ENCODE measurements at places on chromosomes 5 and 9.

DNA sequence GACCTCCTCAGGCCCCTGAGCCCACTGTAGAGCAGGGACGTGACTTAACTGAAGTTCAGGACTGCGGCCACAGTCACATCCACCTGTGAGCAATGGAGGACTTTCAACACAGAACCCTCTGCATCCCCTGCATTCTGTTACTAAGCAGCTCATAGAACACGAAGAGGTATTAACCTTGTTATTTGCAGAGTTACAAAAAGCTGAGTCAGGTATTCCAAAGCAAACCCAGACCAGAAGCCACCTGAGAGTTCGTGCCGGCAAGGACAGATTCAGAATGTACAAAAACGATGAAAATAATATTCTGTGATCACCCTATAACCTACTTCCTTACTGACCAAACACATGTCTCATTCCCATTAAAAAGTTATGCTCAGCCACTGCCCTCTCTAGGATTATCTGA, 33.0 kb upstream of the PRSS3 start:
- no peak for DNase-seq

DNA sequence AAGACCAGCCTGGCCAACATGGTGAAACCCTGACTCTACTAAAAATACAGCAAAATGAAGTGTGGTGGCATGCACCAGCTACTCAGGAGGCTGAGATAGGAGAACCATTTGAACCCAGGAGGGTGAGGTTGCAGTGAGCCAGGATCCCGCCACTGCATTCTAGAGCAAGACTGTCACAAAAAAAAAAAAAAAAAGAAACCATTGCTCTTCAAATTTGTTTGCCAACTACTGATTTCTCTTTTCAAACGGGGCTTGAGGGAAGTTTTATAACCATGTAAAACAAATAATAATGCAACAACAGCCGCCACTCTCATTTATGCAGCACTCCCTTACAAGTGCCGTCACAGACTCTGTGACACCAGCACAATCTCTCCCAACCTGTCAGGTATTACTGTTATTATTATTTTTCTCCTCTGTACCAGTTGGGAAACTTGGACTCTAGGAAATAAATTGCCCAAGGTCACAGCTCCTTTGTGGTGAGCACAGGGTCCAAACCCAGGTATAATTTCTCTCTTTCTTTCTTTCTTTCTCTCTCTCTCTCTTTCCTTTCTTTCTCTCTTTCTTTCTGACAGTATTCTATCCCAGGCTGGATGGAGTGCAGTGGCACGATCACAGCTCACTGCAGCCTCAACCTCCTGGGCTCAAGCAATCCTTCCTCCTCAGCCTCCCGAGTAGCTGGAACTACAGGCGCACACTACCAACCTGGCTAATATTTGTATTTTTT, 25.4 kb downstream of the SERINC5 start:
- DNase-seq = no peak

- no peak for DNase-seq
Observed at GRCh38 chr5:66647146-66647856, 51.1 kb downstream of the MAST4 start.

GRCh38 chr5:95631255-95631958, 11.5 kb downstream of the GPR150 start:
- DNase-seq = no peak

DNA sequence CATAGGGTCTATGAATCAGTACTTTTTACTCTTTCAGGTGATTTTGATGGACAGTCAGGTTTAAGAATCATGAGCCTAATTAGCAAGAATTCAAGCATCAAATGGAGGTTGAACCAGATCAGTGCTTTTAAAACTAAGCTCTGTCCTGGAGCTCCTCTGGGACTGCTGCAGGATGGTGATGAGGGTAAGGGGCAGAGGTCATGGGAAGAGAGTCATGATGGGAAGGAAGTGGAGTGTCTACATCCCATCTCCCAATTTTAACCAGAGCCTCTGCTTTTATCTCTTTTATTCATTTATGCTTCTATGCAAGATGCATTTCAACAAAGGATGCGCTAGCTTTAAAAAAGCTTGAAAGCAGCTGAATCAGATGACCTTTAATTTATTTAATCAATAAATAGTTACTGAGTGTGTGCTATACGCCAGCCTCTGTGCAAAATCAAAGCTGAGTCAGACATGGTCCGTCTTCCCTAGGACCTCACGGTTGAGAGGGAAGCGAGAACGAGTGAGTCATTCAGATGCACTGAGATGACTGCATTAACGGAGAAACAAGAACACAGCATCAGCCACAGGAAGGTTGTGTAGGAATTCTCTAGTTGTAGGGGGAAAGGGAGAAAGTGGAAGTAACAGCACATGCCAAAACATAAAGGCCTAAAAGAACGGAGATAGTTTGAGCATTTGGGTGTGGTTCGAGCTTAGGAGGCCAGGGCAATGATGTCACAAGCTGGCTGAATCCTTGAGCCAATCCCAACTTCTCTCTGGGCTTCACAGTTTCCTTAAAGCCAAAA, 441.6 kb upstream of the BRINP1 start:
- no peak for DNase-seq

- no peak for DNase-seq
Observed at GRCh38 chr5:159628703-159629102, 287.6 kb upstream of the ADRA1B start.

DNA sequence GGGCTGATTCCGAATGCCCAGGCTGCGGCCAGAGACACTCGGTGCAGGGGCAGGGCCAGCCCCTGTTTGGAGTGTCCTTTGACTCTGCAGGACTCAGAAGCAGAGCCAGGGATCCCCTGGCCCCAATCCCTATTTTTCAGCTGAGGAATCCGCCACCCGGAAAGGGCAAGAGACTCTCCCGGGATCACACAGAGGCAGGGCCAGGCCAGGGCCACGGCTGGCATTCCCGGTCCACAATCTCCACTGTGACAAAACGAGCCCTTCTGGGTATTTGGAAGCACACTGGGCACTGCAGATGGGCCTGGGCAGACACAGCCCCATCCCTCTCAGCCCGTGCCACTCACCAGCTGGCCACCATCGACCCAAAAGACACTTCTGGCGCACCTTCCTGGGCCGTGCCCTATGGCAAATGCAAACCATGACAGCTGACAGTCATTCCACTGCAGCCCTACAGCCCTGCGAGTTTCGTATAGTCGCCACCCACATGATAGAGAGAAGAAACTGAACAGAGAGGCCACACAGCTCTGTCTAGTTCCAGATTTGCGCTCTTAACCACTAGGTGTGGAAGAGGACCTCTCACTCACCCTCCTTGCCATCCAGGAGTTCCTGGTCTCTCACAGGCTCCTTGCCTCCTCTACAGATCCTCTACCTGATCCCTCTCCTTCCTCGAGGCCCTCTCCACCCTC, 13.3 kb downstream of the NR5A1 start:
- DNase-seq = no peak

DNA sequence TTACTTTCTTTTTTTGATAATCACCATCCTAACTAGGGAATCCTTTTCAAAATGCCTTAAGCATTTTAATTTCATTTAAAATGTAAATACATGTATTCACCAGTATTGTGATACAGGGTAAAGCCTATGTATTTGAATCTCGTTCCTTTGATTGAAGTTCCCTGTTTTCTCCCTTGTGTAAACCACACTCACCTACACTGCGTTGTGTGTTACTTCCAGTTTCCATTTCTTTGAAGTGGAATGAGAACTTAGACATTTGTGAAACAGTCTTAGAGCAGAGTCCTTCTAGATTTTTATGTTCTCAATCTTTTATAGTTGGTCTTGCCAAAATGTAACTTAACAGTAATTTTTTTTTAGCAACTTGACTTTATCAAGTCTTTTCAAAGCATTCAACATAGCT, 101.4 kb downstream of the ZNF462 start:
- no peak for DNase-seq

DNA sequence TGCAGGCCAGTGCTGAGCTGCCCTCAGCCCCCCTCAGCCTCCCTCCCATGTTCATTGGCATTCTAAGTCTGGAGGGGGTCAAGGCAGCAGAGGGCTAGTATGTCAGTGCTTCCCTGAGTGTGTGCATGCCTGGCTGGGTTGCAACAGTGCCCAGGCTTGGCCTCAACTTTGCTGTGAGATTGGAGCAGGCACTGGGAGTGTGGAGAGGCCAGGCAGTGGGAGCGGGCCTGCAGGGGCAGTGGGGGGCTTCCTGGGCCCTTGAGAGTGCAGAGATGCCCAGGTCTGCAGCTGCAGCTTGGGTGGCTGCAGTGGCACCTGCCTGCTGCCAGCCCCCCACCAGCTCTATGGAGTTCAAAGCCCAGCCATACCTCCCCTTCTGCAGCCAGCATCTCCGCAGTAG, 239.3 kb downstream of the ARRDC3 start:
- no peak for DNase-seq

GRCh38 chr9:126738553-126738952, 66.3 kb upstream of the ZBTB43 start:
- DNase-seq = no peak

DNA sequence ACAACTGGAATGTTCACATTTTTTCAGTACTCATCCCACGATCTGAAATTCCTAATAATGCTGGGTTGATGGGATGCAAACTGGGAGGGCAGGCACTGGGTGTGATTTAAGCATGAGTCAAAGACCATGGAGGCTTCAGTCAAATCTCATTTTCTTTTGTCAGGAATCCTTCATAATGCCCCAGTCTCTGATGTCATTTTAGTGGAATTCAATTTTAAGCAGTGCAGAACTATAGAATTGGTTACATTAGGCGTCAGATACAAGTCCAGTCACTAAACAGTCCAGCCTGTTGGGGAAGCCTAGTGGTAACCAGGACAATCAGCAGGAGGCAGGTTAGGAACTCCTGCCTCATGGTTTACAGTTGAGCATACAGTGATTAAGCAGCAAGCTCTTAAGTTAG, 41.0 kb upstream of the TMEM215 start:
- DNase-seq = no peak

GRCh38 chr5:50665091-50665490, 1.3 kb upstream of the PARP8 start:
- DNase-seq = no peak

DNA sequence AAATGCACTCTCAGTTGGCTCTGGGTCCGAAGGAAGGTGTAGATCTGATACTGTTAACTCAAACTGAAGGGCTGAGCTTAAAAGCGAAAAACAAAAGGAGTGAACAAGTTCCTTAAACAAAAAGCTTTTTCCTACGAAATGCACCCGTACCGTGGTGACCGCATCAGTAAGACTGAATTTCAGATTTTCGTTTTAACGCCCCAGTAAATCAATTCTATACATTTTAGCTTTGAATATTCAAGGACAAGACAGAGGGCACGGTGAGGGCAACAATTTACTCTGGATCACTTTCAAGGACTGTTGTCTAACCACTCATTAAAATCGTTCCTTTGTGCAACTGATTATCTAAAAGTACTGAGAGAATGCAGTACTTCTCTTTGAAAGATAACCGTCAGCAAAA, 1.9 kb downstream of the HOMER1 start:
- no peak for DNase-seq

- no peak for DNase-seq
Observed at GRCh38 chr5:179061025-179061424, 852 bp downstream of the ZNF354C start.

DNA sequence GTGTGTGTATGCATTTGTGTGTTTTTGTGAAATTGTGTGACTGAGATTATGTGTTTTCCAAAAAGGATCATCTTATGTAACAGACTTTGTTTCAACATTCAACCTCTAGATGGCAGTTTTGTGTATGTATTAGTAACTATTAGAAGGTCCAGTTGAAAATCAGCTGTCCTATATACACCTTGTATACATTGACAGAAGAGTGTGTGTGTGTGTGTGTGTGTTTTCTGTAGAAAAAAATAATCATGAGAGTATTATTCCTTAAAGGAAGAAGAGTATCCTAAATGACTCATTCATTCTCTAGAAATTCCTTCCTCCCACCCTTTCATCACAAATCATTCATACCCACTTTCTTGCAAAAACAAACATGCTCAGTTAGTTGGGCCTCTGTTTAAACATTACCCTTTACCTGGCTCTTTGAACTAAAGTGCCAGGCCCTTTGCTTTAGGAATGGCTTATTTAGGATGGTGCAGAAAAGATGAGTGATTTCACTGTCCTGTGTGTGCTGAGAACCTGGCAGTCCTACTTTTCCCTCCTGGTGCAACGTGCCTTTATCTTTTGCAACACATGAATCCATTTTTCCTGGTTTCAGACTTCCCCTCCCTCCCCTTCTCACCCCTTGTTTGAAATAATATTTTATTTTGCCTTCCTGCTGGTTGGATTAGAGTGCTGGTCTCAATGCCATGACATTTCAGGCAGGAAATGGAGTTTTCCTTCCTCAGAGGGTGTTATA, 152.2 kb downstream of the ARHGAP26 start:
- no peak for DNase-seq

- DNase-seq = no peak
Observed at GRCh38 chr5:56532466-56532865, 282.9 kb upstream of the MAP3K1 start.

GRCh38 chr5:66720780-66721179, 124.6 kb downstream of the MAST4 start:
- DNase-seq = no peak

DNA sequence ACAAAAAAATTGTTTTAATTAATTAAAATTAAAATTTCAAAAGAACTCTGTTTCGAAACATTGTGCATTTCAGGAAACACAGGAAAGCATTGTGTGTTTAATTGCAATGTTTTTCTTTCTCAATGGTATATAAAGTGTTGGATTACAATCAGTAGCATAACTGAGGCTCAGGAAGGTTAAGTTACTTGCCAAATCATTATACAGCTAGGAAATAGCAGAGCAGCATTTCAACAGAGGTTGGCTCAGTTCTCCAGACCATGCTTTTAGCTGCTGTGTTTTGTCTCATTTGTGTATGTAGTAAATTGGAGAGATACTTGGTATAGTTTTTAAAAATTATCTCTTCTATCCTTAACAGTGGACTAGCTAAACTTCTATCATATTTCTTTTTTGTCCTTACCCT, 30.0 kb upstream of the CAMLG start:
- no peak for DNase-seq

- DNase-seq = no peak
Observed at GRCh38 chr9:37617832-37618231, 25.4 kb upstream of the TOMM5 start.

DNA sequence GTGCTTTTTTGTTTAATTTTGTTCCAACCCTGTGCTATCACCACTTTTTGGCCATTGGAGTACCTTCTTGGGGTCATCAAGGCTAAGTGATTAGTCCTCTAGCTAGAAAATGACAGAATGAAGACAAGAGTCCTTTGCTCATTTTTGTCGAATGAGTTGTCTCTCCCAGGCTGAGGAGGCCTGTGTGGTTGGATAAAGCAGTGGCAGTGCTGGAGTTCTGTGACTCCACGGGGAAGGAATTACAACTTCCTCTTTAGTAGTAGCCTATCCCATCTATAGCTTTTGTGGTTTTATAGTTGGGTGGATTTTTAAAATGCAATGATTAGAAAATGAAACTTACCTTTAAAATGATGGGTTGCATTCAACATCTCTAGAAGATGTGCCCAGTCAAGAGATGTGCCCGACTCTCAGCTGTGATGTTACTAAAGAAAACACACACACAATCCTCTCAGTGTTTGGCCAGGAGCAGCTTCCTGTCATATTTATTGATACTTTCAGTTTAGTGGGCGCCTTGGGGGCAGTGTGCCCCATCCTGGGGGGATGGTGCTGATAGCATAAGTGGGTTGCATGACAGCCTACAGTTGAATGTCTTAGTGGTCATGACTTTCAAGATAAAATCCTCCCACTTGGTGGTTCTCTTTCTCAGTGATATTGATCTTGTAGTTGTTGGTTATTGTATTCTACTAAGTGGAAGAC, 11.9 kb downstream of the OTULINL start:
- no peak for DNase-seq
